NCI-H446 treated with DMSO at 0.1 percent for 48 hours (cell line): ENCODE measurements at places on chromosomes 1 and 21.

- DNase-seq = no peak
These were observed 32.6 kb downstream of the EVA1C start for GRCh38 chr21:32445101-32445500.

GRCh38 chr1:183022202-183023145 is 746 bp upstream of the LAMC1 start:
- DNase-seq = peak; percentile 81

DNA sequence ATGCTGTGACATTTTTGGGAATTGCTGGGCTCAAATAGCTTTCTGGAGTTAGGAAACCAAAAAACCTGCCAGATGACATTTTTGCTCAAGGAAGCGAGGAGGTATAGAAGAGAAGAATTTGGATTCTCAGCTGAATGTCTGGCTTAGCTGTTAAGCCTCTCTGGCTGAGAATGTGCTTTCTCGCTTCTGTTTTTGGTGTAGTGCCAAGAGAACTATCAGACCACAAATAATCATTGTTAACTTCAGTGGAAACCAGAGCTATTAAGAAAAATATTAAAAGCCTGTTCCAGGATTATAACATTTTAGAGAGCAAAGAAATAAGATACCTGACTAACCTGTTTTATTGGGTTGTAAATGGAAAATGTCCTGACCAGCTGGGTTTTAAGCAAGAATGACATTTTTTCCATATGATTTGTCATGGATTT is 39.5 kb upstream of the DIPK1A start:
- peak; percentile 57 for DNase-seq

GRCh38 chr1:199123615-199124014 is 484.8 kb downstream of the PTPRC start:
- no peak for DNase-seq

GRCh38 chr21:45256912-45257672 is 30.6 kb downstream of the POFUT2 start:
- DNase-seq = no peak

GRCh38 chr1:109725510-109725909 is 13.5 kb downstream of the GSTM5 start:
- DNase-seq = no peak

- no peak for DNase-seq
These were observed at the start of gene TTC24 for GRCh38 chr1:156579472-156579871. Gene TTC24 (plus strand): TSS chr1:156579723. CDS start chr1:156581365, 1,642 bp downstream.

GRCh38 chr1:12436817-12437599 is 181.0 kb downstream of the DHRS3 start:
- DNase-seq = no peak

GRCh38 chr1:153404768-153405167 is 11.6 kb upstream of the S100A7A start:
- no peak for DNase-seq

- no peak for DNase-seq
These were observed 369.3 kb downstream of the GPATCH2 start for GRCh38 chr1:217261636-217262035.
